ENCODE measurements at places on chromosomes 12 and 14.
A peak's percentile ranks its signal among the peaks of the same experiment; 100 is the strongest.

GRCh38 chr12:61072717-61073116, 1187.5 kb upstream of the USP15 start:
- no peak for DNase-seq

GRCh38 chr14:23621932-23622730, 14.0 kb upstream of the DHRS2 start:
- DNase-seq = no peak

- no peak for DNase-seq
Observed at GRCh38 chr14:29738950-29739349, 188.7 kb downstream of the PRKD1 start.

- DNase-seq = no peak
Observed at GRCh38 chr12:116302166-116303058, 24.9 kb upstream of the MED13L start.

DNA sequence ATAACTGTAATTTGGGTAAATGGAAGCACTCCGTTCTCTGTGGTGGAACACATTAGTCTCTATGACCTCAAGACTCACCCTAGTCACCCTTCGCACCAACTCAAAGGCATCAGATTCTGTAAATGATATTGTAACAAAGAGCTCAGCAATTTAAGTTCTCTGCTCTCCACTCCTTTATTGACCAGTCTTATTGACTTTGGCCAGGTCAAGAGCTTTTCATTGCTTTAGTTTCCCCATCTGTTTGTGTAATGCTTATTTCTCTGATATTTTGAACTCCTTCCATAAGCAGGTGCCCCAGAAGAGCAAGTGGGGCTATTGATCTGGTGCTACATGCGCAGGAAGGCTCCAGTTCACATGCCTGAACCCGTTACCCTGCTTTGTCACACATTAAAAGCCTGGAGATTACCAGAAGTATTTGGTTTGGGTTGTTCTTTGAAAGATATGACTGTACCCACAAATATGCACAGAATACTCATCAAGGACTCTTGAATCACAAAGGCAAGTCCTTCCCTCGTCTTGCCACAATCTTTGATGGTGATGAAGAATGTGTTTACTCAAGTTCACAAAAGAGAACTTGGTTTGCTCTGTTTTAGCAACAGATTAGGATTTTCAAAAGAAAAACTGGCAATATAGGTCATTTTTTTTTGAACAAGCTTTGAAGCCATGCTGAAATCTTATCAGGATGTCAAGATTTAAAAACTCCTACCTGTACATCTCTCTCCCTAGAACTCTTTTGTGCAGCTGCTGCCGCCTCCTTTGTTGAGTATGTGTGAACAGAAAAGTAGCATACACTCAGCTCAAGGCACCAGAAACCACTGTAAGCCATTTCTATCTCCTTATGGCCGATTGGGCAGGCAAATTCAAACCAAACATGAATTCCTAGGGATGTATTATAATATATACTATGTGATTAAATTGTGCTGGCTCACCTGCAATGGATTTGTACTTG, 193.9 kb downstream of the BCAT1 start:
- DNase-seq = peak; percentile 87

- DNase-seq = no peak
Observed at GRCh38 chr14:104732931-104733681, 9.1 kb downstream of the ADSS1 start.

GRCh38 chr14:35669782-35670181, 135.8 kb downstream of the INSM2 start:
- peak; percentile 71 for DNase-seq

- no peak for DNase-seq
Observed at GRCh38 chr14:32011225-32011624, 65.9 kb upstream of the ARHGAP5 start.

DNA sequence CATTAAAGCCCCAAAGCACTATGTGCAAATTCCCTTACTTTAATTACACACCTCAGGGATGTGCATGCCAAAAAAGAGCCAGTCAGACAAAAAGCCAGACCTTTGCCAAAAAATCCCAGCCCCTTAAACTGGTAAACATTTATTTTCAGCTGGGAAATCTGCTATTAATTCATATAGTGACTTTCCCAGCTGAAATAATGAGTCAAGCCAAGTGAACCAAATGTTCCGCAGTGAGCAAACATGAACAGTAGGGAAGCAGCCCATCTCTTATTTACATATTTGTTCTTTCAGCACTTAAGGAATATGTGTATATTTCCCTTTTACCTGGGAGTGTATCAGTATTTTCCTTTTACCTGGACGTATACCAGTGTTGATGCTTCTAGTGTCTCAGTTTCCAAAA, 44.0 kb upstream of the OTX2 start:
- DNase-seq = no peak

DNA sequence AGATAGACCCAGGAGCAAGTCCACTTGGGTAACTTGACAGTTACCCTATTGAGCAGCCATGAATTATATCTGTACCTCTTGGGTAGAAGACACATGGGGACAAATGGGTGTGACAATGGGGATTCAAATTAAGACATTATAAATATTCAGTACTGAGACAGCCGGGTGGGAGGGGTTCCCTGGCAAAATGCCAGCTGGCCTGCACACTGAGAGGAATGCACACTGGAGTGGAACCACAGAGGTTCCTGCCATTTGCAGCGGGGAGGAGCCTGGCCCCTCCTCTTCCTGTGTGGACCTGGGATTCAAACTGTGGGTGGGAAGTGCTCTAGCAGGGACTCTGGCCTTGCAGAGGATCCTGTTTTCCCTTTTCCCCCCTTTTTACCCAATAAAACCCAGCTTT, 118.7 kb upstream of the CDKN3 start:
- no peak for DNase-seq

DNA sequence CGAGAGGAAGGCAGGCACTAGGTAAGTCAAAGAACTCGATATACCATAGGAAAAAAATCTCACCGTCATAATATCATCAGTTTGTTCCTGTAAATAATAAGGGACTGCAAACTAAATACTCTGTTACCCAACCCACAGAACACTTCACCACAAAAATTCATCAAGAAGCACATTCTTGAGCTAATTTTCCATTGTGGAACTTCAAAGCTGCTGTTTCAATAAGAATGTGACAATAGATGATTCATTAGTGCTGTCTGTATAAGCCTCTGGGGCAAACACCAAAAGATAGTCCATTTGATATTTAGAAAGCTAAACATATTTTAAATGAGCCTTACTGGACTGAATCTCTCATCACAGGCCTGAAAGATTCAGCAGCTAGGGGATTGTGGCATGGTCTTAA, 219.4 kb downstream of the KSR2 start:
- peak; percentile 6 for DNase-seq

DNA sequence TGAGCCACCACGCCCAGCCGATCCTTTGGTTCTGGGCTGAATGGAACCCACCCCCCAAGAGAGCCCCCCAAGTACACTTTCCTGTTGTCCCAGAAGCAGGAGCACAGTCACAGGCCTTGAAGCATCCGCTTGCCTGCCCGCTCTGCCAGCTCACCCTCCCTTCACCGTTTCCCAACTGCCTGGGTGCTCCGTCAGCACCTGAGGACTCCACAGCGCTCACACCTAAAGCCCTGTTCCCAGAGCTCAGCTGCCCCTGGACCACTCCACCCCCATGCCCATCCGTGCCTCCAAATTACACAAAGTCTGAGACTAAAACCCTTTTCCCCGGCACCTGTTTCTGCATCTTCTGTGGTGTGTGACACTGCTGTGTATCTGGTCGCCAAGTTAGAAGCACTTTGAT, 44.3 kb upstream of the TRAF3 start:
- DNase-seq = no peak

GRCh38 chr12:2485681-2486080, 309.1 kb upstream of the FKBP4 start:
- DNase-seq = no peak

DNA sequence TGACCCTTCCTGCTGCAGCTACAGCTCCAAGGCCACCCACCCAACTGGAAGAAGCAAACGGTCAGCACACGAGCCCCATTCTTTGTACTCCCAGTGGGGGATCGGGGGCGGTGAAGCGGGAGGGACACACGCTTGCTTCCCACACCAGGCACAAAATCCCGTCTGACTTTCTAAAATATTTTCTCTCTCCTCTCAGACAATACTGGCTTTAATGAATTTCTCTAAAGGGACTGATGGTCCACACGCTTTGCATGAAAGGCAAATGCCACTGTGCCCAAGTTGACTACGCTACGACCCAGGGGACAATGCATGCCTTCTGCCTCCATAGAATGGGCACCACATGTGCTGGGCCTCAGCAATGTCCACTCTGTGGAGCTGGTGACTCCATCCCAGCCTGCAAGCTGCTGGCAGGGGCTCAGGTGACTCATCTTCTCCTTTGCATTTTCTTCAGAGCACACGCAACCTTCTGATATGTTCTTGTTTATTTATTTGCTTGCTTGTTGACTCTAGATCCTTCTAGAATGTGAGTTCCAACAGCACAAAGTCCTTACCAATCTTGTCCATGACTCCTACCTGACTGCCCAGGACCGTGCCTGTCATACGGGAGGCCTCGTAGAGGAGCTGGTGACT, 15.6 kb downstream of the SYNE3 start:
- peak; percentile 88 for DNase-seq

DNA sequence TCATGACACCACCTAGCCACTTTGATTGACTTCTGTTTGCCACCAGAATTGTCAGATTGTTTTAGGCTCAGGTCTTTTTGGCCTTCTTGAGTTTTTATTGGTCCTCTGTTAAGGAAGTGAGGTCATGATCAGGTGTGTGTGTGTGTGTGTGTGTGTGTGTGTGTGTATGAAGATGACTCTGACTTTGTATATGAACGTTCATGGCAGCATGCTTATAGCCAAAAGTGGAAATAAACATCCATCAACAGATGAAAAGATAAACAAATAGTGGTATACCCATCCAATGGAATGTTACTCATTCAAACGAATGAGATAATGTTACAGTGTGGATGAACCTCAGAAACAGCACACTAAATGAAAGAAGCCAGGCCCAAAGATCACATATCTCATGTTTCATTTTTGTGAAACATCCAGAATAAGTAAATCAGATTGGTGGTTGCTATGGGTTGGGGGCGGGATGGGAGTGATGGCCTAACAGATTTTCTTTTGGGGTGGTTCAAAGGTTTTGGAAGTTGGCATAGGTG, 258.6 kb downstream of the KTN1 start:
- DNase-seq = peak; percentile 7

DNA sequence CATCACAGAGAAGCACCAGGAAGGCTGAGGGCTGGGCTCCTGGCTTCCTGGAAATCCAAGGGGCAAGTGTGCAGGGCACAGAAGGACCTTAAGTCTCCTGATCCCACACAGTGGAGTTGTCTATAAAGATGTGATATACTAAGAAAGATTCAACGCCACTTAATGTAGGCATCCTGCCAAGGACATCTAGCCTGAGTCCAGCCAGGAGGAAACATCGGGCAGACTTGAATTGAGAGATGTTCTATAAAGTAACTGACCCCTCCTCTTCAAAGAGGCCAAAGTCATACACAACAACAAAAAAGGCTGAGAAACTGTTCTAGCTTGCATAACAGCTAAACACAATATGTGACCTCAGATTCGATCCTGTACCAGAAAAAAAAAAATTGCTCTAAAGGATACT, 299.5 kb upstream of the NOS1 start:
- DNase-seq = no peak

DNA sequence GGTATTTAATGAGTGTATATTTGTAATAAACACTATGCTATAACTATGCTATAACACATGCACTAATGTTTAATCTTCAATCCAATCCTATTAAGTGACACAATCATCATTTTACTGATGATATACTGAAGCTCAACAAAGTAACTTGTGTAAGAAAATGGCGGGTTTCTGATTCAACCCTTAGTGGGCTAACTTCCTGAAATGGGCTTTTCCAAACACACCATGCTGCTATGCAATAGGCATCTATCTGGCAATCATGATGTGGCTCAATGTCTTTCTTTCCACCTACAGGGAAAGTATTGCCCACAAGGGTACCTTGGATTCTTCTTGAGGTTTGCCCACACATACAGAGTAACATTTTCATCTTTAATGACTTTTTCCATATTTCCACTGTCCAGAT, 48.3 kb downstream of the DNAI7 start:
- DNase-seq = no peak

GRCh38 chr14:24233538-24233866, 773 bp downstream of the GMPR2 start:
- DNase-seq = peak; percentile 21

DNA sequence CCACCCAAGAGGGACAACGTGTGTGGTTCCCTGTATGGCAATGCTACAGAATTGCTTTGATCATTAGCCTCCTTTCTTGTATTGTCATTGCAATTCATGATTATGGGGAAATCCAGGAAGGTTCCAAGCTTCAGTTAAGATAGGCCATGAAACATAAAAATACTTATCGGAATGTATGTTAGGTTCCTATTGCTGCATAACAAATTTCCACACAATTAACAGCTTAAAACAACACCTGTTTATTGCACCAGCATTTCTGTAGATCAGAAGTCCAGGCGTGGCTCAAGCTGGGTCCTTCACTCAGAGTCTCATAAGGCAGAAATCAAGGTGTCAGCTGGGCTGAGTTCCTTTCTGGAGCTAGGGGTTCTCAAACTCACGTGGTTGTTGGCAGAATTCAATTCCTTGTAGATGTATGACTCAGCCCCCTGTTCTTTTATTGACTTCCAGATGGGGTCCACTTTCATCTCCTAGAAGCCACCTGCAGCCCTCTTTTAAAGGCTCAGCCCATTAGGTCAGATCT, 365.6 kb upstream of the TMPO start:
- no peak for DNase-seq

GRCh38 chr12:70733385-70733784, 96.2 kb upstream of the PTPRB start:
- DNase-seq = peak; percentile 64

DNA sequence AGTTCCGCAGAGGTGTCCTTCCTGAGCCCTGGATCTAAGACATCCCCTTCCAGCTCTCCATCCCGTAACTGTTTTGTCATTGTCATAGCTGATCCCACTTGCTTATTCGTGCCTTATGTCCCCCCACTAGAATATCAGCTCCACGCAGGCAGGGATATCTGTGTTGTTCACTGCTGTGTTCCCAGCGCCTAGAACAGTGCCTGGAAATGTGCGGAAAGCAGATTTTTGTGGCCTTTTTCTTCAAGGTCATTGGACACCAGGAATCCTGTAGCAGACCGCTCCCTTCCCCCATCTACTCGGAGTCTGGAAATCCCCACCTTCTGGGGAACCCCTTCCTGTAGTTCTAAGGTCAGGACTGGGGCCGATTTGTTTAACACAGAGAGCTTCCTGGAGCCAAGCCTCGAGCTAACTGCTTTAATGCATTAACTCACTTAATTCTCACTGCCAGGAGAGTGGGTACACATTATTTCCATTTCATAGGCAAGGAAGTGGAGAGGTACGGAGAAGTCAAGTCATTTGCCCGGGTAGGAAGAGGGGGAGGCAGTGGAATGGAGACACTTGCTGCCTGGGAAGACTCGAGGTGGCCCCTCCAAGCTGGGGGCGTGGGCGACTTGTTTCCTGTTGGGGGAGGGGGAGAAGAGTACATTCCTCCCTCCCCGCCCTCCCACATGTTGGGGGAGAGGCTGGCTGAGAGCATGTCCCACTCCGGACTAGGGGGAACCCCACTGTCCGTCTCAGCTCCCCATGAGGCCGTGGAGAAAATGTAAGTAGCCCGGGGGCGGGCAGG, 1.2 kb upstream of the SH2B3 start:
- DNase-seq = peak; percentile 43

- DNase-seq = peak; percentile 55
Observed at GRCh38 chr12:30694412-30695198, 1.1 kb downstream of the IPO8 start.
